Naive thymus-derived CD4-positive, alpha-beta T cell (primary cell): ENCODE measurements at places on chromosomes 2 and 18. TPM values are rescaled to one million over a fixed set of nuclear protein-coding genes. Genes with fewer than 3 reads are reported as not detected.
A peak's percentile ranks its signal among the peaks of the same experiment; 100 is the strongest.

SLC4A3 gene
- polyA plus RNA-seq, result not detected

DPP4 gene
- polyA plus RNA-seq, result 88.9 TPM

LYPD6 gene
- not detected for polyA plus RNA-seq

DNA sequence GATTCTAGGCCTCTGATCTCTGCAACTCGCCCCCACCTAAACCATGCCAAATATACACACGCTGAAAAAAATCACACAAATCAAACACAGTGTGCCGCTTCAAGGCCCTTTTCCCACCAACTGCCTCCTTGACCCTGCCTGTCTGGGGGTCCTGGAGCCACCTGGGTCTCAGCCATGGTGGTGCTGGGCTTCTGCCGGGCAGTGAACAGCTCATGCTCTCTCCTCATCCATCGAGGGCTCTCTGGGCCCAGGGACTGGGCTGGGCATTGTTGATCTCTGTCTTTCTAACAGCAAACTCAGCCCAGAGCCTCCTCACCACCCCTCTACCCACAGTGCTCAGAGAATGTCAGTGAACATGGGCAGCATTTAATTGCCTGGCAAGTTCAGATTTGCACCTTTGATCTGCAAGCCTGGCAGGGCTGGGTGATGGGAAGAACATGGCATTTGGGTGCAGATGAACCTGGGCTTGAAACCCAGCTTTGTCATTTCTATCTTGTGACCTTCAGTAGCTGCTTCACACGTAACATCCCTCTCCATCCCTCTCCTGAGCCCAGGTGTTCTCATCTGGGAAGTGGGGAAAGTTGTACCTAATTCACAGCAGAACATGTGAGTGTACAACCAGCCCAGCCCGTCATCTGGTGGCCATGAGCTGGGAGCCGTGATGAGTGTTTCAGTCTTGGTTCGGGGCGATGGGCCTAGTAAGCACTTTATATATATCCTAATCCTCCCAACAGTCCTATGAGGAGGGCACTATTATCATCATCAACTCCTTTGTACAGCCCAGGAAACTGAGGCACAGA, 46.1 kb downstream of the SDC1 start:
- DNase-seq, result no peak

DNA sequence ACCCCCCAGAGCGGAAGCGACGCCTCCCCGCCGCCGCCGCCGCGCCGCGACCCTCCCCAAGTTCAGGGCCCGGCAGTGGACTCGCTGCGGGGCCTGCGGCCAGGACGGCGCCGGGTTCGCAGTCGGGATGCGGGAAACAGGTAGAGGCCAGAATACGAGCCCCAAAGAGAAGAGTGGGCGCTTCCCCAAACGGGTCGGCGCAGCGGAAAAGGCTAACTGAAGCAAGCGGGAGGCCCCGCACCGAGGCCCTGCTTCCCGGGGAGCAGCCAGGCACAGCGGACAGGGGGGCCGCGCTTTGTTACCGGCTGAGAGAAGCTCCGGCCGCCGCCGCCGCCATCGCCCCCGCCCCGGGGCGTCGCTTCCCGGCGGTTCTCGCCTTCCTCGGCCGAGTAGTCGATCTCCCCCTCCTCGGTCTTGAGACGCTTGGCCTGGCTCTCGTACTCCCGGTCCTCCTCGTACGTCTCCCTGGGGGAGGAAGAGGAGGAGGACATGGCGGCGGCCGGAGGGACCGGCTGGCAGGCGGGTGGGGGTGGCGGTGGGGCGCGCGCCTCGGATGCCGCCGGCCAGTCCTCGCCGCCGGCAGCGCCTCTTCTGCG, 494 bp downstream of the HNRNPLL start:
- peak; percentile 45 for DNase-seq

DNA sequence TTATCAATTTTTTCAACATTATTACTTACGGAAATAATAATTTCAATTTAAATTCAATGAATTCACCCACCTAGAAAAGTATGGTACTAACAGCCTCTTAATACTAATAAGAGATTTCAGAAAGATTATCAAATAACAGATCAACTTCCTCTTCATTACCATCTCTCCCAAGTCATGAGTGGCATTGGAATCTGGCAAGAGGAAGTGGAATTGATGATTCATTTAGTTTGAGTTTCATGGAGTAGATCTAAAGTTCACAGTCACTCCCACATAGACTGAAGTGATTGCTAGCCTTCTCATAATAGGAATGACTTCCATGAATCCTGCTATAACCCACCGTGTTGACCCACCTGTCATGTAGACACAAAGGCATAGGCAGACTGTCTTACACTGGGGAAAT, 77.7 kb upstream of the WDR75 start:
- no peak for DNase-seq

DNA sequence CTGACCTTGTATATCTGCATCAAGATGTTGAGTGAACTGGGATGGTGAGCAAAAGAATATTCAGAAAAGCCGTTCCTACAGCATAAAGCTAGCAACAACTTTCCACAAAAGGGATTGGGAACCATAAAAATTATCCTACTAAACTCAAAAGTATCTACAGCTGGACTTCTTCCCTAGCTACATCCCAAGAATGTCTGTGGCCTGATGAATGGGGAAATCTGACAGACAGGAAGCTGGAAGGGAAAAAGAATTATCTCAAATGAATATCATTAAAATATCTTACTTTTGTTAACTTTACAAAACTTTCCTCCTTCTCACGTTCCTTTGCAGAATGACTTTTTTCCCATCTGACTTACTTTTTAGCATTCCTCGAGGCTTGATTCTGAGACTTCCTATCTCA, 150.9 kb downstream of the PDE11A start:
- DNase-seq, result no peak

GRCh38 chr2:227597036-227597435, 1.7 kb upstream of the SCYGR2 start:
- DNase-seq, result no peak

- no peak for DNase-seq
These were observed 16.1 kb downstream of the SUPT7L start for GRCh38 chr2:27647289-27647688.

GRCh38 chr2:12498704-12499103, 218.0 kb upstream of the TRIB2 start:
- DNase-seq, result no peak

GRCh38 chr18:49894517-49895226, 81.3 kb upstream of the ACAA2 start:
- DNase-seq, result no peak
